EH (cell line): ENCODE measurements at places on chromosomes 12 and 14.
A peak's percentile ranks its signal among the peaks of the same experiment; 100 is the strongest.

GRCh38 chr12:105462831-105463230 is 132.3 kb downstream of the C12orf75 start:
- DNase-seq = peak; percentile 85

DNA sequence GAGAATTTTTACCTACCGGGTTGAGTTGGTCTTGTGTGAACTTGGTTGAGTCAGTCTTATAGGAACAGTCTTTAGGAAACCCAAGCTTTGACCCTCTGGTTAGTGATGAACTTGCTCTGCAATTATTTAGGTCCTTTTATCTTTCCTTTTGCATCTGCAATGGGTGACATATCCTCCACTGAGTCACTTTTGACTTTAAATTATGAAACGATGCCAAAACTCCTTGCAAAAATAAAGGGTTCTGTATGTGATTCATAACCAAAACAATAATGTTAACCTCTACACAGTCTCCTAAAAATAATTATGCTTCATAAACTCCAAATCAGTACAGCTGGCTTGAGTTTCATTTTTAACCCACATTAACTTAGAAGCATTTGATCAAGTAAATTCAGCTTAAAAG is 979.4 kb downstream of the GALC start:
- peak; percentile 64 for DNase-seq

DNA sequence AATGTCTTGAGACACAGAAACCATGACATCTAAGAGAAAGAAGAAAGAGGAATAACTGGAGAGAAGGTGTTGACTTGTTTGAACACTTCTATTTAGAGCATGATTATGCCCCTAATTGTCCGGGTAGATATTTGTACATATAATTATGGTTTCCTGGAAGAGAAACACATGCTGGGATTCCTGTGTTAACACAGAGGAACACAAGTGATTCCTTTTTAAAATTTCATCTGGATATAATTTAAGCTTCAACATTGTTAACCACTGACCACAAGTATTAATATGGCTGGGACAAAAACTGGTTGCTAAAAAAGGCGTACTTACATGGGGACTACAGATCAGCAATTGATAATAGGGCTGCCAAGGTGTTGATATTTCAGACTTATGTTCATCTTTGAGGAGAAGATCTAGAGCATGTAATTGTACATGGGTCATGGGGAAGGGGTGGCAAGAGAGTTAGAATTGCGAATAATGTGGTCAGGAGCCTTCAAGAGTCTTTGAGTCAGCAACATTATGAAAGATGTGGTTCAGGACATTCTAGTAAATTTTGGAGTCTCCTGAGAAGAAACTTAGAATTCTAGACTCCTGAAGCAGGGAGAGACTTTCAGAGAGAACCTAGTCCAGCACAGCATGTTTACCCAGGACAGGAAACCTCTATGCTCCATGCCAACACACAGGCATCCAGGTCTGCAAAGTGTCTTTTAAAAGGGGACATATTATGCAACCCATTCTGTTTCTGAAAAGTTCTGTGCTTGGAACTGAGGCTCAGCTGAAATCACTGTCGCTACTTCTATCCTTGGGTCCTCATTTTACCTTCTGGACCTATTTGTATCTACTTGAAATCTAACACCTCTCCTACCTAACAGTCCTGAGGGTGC is 56.5 kb downstream of the SLC38A1 start:
- peak; percentile 22 for DNase-seq

DNA sequence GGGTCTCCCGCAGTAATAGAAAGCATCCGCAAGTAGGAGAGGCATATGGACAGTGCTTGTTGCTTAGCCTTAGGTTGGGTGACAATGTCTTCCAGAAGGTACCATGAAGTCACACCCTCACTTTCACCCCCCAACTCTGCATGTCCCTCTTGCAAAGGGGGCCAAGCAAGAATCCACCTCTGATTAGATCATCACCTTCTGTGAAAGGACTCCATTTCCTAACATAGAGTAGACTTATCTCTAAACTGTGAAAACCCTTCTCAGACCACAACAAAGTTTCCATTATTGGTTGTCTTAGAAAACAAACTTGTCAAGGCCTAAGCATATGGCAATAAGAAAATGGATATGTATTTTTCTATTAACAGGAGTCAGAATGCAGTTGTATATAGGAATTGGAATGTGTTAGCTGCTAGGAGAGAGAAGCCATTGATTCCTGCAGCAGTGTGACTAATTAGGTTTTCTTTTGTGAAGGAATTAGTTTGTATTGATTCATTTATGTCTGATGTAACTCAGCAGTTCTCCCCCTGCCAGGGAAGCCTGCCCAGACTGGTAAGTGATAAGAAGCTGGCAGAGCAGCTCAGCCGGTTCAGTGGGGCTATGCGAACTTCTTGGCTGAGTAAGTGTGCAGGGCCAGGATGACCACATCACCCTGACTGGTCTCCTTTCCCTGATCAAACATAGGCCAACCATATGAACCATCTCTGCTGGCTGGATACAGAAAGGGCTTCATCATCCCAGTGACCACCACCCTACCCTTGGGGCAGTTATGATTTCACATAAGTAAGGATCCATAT is 107.3 kb upstream of the CCDC196 start:
- no peak for DNase-seq

- peak; percentile 73 for DNase-seq
Observed at GRCh38 chr12:25320123-25321006, 69.6 kb upstream of the KRAS start.

- no peak for DNase-seq
Observed at GRCh38 chr14:50711043-50711442, 42.9 kb upstream of the SAV1 start.

DNA sequence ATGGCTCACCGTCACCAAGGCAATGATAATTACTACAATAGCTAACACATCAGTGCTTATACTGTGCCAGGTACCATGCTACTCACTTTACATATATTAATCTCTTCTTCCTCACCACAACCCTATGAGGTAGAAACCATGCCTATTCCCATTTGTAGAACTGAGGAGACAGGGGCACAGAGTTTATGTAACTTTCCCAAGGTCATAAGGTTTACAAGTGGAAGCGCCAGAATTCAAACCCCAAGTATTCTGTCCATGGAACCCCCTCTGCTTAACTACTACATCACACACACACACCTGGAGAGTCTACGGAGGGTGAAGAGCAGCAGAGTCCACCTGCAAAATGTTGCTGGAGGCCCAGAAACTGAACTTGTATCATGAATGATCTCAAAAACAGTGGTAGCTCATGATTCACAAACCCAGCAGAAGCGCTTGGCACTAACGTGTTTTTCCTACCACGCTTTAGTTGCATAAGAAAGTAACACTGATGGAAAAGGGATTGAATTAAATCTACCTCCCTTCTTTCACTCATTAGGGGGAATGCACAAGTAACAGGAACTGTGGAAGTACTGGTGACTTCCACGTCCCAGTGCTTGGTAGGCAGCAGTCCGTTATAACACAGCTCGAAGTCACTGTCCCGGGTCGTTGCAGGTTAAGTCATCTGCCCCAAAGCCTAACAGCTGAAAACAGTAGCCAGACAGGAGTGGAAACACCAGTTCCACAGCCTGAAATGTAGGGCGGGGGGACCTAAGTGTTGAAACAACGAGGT is 2.0 kb downstream of the ITPR2 start:
- DNase-seq = no peak

DNA sequence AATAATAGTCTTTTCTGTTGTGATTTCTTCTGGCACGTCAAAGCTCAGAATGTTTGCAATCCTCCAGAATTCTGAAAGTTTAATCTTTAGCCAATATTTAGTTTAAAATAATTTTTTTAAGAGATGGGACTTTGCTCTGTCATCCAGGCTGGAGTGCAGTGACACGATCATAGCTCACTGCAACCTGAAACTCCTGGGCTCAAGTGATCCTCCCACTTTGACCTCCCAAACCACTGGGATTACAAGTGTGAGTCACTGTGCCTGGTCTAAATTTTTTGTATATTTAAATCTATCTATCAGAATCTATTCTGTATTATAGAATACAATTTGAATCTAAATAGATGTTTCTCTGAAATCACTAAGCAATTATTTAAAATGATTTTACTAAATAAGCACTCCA is 572.7 kb downstream of the VRK1 start:
- DNase-seq = no peak

DNA sequence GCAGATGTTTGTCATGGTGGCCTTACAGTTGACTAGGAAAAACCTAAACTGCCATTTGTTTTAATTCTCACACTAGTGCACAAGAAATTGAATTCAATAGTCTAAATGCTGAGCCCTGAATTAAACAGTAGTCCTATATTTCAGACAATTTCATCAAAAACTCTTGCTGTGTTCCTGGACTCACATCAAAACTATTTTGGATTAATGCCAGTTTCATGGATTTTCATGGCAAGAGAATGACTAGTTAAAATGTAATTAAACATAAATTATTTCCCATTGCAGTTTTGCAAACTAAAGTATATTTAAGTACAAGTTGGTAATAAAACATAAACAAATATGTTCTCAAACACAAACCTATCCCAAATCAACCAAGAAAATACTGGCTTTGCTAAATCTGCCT is 468.0 kb upstream of the PRICKLE1 start:
- DNase-seq = peak; percentile 11

DNA sequence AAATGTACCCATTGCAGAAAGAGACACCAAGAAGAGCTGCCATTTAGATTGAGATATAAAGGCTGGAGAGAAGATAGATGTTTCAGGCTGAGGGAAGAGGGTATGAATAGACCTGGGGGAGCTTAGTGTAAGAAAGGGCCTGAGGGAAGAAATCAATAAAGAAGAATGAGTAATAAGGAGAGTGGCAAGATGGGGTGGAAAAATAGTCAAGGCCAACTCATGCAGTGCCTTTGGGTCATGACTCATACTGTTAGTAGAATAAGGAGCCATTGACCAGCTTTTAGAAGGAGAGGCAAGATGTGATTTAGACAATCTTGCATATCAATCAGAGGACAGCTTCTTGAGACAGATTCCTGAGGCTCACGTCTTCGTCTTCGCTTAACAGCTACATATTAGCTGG is 287.5 kb downstream of the DUSP6 start:
- peak; percentile 90 for DNase-seq

- DNase-seq = no peak
Observed at GRCh38 chr12:96248136-96248931, 54.2 kb downstream of the ELK3 start.

- peak; percentile 46 for DNase-seq
Observed at GRCh38 chr12:93223440-93224426, 154.0 kb upstream of the NUDT4 start.

GRCh38 chr12:20382117-20382516 is 13.8 kb downstream of the PDE3A start:
- no peak for DNase-seq

- DNase-seq = no peak
Observed at GRCh38 chr12:85516667-85517325, 236.8 kb downstream of the ALX1 start.

DNA sequence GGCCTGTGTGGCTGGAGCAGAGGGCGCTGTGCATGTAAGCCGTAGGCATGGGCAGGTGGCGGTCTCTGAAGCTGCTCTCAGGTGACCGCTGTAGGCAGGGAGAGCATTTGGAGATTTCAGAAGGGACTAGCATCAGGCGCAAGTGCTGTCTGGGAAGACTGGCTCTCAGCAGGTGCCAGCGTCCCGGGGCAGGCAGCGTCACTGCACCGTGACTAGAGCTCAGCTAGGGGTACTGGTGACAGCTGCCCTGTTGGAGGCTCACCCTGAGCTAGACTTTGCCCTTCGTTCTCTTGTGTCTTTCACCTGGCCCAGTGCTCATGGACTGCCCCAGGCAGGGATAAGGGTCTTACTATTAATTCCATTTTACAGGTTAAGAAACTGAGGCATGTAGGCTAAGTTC is 78.9 kb downstream of the DDX51 start:
- no peak for DNase-seq

DNA sequence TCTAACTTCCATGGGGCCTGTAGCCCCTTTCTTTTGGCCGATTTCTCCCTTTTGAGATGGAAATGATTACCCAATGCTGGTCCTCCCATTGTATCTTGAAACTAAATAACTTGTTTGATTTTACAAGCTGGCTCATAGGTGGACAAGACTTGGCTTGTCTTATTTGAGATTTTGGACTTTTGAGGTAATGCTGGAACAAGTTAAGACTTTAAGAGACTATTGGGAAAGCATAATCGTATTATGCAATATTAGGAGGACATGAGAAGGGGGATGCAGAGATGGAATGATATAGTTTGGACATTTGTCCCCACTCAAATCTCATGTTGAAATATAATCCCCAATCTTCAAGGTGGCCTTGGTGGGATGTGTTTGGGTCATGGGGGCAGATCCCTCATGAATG is 49.2 kb upstream of the LYZ start:
- DNase-seq = no peak

DNA sequence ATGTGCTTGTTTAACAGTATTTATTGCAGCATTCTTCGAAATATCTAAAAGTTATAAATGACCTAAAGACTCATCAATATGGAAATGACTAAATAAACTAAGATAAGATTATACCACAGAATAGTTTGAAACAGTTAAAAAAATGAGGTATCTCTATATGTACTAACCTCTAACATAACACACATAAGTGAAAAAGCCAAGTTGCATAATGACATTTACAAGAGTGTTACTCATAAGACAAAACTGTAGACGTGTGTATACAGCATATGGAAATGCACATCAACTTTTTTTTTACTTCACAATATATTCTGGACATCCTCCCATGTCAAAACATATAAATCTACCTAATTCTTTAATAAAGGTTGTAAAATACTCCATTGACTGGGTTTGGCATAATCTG is 22.8 kb downstream of the CPM start:
- peak; percentile 39 for DNase-seq

DNA sequence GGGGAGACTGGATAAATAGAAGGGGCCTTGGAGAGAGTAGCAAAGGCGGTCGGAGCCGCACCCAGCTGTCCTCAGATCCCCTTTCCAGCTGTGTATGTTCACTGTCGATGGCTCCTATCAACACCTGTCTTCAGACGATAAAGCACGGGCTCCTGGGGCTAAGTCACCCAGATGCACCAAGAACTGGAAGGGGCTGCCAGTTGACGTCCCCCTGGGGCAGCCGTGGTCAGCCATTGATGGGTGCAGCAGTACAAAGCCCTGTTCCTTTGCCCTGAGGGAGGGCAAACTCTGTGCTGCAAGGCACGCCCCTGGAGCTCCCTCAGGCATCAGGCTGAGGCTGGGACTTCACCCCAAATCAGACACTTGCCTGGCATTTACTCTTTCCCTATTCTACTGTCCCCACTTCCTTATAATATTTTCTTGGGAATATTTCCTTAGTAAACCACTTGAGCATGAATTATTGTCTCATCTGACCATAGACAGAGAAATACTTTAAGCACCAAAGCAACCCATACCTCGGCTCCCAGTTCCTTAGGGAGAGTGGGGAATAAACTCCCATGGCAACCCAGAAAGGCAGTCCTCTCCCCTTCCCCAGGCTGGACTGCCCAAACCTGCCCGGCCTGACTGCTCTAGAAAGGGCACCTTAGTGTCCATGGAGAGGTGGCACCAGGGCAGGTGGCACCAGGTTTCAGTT is 59.6 kb upstream of the SCN8A start:
- no peak for DNase-seq

- DNase-seq = no peak
Observed at GRCh38 chr12:13087766-13088165, 15.7 kb downstream of the GSG1 start.

GRCh38 chr14:33483541-33483940 is 467.3 kb downstream of the EGLN3 start:
- DNase-seq = no peak

GRCh38 chr12:118548887-118549509 is 172.6 kb downstream of the SUDS3 start:
- no peak for DNase-seq
